Activated T-cell treated with anti-CD3 and anti-CD28 coated beads for 1 hour (primary cell): ENCODE measurements at places on chromosomes 16 and 17.

- DNase-seq = no peak
Observed at GRCh38 chr16:76897816-76898215, 293.2 kb upstream of the MON1B start.

DNA sequence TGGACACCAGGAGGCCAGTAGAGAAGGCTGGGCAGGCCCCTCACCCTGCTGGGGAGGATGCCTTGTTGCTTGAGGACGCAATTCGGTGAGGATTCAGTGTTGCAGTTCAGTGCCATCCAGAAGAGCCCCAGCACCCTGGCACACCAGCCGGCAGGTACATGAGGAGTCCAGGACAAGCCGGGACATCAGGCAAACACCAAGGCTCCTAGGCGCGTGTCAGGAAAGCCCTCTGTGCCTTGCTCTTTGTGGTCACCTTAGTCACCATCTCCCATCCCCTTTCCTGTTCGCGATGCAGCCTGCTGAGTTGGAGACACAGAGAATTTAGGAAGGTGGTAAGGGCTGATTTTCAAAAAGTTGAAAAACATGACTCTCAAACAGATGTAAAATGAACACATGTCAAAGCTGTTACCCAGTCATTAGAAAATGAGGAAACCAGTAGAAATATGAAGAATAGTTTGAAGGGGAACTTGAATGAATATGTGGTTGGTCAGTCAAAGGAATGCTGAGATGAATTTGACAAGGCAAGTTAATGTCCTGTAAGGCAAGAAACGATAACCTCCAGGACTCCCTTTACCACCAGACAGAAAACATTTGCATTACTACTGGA lies 2.3 kb upstream of the NCBP3 start:
- no peak for DNase-seq

- DNase-seq = no peak
Observed at GRCh38 chr17:76276069-76276431, 10.9 kb downstream of the UBALD2 start.

DNA sequence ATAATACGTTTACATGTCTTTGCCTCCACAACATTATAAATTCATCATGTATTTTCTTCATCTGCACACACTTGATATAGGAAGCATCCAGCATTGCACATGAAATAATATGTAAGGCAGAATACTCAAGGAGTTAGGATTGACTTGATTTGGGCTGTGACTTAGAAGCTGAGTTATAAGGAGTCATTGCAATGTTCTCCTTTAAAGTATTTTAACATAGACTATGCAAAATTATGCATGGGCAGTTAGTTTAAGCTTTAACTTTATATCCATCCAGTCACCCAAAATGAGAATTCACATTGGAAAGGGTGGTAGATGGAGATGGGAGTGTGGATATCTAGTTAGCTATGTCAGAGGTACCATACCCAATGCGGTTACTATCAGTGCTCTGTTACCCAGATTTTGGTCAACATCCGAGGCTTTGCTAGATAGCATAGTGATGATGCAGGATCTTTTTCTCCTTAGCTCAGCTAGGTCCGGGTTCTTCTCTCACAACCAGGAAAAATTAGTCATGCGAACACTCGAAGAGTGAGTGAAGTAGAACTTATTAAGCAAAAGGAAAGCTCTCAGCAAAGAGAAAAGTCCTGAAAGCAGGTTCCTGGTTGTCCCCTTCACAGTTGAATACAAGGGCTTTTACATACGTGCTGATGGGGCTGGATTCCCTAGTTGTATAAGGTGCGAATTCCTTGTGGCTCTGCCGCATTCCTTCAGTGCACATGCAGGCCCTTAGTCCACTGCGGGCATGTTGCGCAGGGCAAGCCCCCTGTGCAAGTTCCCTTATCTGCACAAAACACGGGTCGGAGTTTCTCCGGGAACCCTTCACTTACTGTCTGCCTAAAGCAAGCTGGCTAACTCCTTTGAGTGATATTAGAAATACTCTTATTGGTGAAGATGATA lies 73.1 kb upstream of the FAM20A start:
- no peak for DNase-seq

DNA sequence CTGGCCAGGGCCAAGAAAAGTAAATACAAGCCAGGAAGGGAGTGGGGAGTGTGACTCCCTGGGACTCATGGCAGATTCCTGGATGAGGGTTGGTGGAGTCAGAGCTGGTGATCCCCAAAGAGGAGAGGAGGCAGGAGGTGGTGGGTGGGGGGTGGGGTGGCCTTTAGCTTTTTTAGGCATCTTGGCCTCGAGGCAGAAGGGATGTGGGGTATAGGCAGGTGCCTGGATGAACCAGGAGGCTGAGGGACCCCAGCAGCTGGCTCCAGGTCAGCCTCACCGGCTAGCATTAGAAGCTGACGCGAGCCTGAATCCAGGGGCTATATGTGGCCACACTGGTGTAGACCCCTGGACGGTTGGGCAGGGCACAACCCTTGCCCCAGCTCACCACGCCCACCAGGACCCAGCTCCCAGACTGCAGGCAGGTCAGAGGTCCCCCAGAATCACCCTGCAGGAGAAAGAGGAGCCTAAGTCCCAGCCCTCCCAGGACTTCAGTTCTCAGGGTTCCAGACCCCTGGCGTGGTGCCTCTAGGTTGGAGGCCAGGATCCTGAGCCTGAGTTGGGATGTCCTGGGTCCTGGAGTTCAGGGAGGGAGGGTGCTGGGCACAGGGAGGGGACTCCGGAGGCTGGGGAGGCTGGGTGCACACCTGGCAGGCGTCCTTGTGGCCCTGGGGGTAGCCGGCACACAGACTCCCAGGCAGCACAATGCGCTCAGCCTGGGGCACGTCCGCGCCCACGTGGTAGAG lies 2.8 kb downstream of the PRSS33 start:
- no peak for DNase-seq

DNA sequence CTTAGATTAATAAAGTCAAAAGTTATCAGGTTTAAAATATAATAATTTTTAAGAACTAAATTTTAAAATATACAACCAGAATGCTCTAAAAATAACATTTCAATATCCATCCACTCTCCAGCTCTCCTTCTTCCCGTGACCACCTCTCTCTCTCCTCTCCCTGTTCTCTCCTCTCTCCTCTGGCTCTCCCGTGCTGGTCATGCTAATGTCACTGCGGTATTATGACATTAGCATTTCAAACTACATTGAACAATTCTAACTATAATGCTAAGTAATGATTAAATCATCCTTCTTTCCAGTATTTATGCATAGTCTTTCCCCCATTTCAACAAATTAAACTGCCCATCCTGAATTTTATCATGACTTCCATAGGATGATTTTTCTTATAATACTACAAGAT lies 154.7 kb downstream of the CEP112 start:
- DNase-seq = no peak

- DNase-seq = no peak
Observed at GRCh38 chr17:17668775-17669579, 12.3 kb upstream of the RAI1 start.

GRCh38 chr16:62974424-62974823 lies 938.2 kb upstream of the CDH8 start:
- no peak for DNase-seq

DNA sequence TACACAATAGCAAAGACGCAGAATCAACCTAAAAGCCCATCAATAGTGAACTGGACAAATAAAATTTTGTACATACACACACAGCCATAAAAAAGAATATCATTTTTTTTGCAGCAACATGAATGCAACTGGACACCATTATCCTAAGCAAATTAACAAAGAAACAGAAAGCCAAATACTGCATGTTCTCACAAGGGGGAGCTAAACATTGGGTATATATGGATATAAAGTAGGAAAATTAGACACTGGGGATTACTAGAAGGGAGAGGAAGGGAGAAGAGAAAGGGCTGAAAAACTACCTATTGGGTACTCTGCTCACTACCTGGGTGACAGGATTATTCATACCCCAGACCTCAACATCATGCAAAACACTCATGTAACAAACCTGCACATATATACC lies 28.2 kb downstream of the ADAMTS18 start:
- DNase-seq = no peak

- DNase-seq = peak; percentile 47
Observed at GRCh38 chr17:751269-752001, 629 bp downstream of the GEMIN4 start.

DNA sequence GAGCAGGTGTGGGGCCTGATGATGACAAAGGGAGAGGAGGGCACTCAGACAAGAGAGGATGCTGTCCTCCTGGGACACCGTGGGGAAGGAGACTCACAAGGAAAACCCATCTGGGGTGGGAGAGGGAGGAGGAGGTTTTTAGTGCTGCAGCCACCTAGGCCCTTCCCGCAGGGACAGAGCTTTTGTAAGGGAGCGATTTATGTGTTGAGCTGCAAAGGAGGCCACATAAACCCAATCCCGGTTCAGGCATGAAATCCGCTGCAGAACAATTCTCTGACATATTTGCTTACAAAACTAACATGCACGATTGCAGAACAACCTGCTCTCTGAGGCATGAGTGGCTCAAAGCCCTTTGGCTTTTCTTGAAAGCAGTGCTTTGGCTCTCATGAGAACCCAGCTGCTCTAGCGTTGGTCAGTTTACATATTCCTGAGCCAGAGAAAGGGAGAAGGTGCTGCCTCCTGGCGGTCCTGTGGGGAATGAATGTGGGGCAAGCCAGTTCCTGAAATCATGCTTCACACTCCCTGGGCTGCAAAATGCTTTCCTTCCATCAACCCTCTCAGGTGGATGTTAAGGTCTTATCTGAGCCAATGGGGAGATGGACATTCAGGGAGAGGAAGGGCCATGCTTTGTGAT lies 122.4 kb upstream of the NLRP1 start:
- DNase-seq = peak; percentile 51

DNA sequence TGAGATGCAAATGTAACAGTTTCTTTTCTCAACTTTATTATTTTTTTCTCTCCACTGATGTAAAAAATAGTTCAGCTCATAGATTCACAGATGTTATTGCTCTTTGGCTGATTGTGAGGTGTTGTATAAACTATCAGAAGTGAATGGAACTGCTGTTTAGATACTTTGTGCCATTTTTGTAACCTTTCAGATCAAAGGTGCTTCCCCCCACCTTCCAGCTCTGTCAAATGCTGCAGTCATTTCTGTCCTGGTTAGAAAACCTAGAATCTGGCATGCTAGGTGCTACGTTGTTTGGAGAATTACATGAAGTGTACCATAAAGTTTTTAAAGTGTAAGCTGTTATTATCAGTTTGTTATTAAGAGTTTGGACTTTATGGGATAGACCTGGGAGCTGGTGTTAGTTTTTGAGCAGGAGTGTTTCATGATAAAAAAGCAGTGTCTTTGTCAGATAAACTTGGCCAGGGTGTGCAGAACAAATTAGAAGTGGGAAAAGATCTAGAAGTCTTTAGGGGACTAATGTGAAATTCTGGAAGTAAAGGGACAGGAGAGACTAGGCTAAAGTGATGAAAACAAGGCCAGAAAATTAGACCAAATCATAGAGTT lies 1.8 kb upstream of the WIPI1 start:
- DNase-seq = no peak

- DNase-seq = no peak
Observed at GRCh38 chr16:52492789-52493357, 54.1 kb downstream of the TOX3 start.

DNA sequence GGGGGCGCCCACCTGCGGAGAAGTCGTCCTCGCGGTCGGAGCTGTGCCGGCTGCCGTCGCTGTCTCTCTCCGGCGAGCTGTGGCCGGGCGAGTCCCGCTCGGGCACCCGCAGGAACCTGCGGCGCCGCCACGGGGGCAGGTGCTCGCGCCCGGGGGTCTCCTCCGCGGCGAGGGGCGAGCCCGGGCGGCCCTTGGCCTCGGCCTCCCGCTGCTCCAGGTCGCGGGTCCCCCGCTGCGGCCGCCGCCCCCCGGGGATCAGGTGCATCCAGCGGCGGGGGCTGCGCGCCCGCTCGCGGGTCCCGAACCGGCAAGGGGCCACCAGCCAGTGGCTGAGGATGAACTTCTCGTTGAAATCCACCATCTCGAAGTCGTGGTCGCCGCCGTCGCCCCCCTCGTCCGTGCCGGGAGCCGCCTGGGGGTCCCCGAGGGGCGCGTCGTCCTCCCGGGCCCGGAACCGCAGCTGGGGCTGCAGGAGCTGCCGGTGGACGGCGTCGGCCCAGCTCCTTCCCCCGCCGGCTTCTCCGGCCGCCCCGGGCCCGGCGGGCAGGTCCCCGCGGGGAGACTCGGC lies 41.4 kb upstream of the BHLHA9 start:
- DNase-seq = no peak

GRCh38 chr17:72900654-72900971 lies 191.9 kb downstream of the SLC39A11 start:
- no peak for DNase-seq

GRCh38 chr16:89583197-89583894 lies 7.8 kb downstream of the CPNE7 start:
- DNase-seq = no peak

DNA sequence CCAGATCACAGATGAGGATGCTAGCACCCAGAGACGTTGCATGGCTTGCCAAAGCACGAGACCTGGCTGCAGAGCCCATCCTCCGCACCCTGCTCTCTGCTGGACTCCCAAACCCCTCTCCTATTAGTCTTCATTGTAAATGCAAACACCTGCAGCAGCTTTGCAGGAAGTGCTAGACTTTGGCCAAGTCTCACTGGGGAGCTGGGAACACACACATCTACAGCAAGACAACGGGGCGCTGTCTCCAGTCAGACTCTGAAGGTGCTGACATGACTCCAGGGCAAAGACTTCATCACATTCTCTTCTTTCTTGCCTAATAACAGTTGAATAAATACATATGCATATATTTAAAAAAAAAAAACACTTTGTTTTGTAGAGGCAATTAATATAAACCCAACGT lies 43.8 kb downstream of the CYTH1 start:
- DNase-seq = no peak

DNA sequence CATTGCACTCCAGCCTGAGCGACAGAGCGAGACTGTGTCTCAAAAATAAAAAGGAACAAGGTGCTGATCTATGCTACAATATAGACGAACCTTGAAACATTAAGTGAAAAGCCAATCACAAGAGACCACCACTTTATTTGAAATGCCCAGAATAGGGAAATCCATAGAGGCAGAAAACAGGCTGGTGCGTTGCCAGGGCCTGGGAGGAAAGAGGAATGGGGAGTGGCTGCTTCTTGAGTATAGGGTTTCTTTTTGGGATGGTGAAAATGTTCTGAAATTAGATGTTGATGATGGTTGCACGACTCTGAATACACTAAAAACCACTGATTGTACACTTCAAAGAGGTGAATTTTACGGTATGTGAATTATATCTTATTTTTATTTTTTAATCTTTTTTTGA lies 20.3 kb upstream of the GLIS2 start:
- DNase-seq = no peak

DNA sequence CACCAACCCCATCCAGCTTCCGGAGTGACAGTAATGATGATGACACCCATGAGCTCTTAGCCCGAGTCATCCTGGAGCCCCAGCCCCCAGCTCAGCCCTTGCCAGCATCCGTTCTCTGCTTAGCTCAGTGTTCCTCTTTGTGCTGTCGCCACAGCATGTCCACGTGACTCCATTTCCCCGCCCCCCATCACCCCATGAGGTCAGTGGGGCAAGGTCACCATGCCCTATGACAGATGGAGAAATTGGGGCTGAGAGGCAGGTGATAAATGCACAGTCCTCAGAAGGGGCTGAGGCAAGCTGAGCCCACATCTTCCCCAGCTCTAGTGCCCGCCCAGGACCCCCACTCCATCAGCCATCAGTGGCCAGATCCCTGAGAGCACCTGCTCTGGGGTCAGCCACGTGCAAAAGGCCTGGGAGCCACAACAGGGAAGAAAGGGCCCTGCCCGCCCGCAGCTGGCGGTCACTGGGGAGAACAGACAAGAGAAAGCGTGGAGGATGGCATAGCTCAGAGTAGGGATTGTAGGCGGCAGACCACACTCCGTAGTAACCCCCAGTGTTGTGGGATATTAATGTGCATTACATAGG lies 17.1 kb downstream of the ITGB4 start:
- no peak for DNase-seq
